GM03348 (cell line): ENCODE measurements at places on chromosomes 5 and 9.
A peak's percentile ranks its signal among the peaks of the same experiment; 100 is the strongest.

DNA sequence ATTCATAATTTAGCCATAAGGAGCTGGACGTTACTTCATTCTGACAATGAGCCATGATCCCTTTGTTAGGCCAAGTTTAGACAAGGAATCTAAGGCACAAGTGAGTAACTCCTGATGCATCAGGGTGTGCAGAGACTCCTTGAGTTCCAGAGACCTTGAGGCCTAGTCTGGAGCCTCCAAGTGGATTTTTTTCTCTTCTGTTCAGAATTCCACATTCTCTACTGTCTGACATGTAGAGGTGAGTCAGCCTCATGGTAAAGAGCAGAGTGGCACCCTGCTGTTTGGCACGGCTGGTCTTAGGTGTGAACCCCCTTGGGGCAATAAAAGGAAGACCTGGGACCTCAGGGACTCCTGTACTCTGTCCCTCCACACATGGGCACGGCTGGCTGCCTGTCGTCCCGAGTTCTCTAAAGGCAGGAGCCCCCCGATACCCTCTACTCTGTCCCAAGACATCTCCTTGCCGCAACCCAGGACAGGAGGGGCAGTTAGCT is 22.0 kb upstream of the TGFBI start:
- peak; percentile 70 for DNase-seq

DNA sequence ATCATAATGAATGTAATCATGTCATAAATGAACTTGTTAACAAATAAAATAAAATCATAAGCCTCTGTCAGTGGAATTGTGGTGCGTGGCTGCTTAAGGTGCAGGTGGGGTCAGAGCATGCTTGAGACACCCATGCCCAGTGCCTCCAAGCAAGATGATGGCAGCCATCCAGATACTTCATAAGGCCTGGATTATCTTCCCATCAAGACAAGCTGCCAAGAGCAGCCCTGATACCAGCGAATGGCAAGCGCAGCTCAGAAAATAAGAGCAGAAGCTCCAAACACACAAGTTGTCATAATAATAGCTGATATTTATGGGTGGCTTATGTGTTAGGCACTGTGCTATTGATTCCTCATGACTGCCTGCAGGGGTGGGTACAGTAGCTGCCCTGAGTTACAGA is 21.8 kb upstream of the LMX1B start:
- no peak for DNase-seq

DNA sequence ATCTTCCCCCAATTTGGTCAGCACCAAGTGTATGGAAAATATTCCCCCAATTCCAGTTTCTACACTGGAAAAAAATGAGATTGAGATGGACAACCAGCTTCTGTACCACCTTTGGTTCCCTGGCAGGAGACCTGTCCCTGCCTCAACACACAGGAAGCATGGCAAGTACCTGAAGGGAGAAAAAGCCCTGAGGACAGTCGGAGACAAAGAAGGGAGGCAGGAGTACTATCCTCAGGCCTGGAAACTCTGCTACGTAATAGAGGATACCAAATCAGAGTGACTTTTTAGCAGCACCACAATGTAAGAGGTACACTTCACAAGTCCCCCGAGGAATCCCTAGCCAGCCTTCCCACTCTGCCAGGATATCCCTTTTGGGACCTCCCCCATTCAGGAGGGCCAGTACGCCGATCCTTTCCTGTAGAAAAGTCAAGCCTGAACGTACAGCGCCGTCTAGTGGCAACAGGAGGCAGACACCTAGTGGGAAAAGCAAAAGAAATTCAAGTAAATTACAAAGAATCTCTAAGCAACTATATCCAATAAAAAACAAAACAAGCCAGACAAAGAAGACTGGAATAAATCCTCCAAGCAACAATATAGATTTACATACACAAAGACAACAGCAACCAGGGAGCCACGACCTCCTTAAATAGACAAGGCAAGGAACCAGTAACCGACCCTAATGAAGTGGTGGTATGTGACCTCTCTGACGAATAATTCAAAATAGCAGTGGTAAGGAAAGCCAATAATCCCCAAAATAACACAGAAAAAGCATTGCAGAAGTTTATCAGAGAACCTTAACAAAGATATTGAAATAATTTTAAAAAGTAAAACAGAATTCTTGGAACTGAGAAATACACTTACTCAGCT is 63.3 kb upstream of the SLCO6A1 start:
- DNase-seq: peak; percentile 11

GRCh38 chr9:20023210-20023905 is 234.5 kb upstream of the SLC24A2 start:
- no peak for DNase-seq

GRCh38 chr5:68329554-68330255 is 114.1 kb downstream of the PIK3R1 start:
- DNase-seq: no peak

GRCh38 chr9:116904165-116904564 is 217.1 kb downstream of the TRIM32 start:
- no peak for DNase-seq

DNA sequence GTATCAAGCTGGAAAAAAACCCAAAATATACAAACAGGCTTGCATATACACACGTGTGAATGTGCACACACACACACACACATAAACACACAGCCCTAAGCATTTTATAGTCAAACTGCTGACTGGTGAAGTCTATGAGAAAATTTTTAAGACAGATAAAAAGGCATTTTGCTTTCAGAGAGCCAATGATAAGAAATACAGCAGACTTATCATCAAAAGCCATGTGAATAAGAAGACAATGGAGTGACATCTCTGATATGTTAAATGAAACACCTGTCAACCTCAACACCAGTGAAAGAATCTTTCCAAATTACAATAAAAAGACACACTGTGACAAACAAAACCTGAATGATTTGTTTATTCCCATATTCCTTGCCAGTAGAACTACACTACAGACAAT is 233.3 kb downstream of the CDH9 start:
- DNase-seq: no peak

DNA sequence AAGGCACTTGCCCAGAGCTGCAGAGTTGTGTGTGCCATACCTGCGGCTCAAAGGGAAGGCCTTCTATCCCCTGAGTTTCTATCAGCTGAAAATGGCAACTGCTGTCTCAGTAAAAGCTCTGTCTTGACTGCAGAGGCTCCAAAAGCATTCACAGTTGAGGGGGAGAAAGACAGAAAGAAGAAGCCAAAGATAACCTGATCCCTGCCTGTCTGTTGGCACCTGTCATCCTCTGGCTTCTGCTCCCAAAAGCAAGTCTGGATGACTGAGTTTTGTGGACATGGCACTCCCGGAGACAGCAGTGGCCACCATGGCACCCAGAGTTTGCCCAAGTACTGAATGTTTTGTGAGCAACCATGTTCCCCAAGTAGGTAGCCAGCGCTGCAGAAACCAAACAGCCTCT is 176.6 kb downstream of the NR3C1 start:
- DNase-seq: no peak

- no peak for DNase-seq
These were observed 120.6 kb upstream of the GABRP start for GRCh38 chr5:170662966-170663365.

DNA sequence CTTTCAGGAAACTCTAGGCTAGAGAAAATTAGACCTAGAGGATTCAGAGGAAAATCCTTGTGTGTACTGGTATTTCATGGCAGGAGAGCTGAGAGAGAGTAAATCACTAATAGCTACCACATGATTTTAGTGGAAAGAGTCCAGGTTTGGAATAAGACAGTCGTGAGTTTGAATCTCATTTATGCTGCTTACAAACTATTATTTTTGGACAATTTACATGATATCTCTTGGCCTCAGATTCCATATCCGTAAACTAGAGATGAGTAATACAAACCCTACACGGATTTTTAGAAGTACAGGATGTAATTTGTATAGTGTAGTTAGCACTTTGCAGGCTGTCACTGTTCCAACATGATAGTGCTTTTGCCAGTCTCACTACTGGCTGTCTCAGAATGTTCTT is 2.7 kb downstream of the IL31RA start:
- DNase-seq: peak; percentile 46

- DNase-seq: no peak
These were observed 142.8 kb upstream of the PDE4D start for GRCh38 chr5:60036192-60036938.

DNA sequence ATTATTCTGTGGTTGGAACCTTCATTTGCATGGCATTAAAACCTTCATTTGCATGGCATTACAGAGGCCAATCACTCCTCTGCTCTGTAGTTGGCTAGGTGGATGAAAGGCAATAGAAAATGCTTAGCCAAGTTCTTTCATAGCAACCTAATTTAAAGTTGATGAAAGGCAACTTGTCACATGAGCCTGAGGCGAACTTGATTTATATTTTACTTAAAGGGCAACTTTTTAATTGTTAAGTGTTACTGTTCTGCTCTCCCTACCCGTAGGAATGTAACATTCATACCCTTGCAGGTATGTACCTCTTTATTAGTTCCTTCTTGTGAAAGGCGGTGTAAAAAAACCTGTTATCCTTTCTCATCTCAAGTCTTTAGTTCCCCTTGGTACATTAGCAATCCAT is 7.9 kb upstream of the ERMP1 start:
- DNase-seq: no peak

DNA sequence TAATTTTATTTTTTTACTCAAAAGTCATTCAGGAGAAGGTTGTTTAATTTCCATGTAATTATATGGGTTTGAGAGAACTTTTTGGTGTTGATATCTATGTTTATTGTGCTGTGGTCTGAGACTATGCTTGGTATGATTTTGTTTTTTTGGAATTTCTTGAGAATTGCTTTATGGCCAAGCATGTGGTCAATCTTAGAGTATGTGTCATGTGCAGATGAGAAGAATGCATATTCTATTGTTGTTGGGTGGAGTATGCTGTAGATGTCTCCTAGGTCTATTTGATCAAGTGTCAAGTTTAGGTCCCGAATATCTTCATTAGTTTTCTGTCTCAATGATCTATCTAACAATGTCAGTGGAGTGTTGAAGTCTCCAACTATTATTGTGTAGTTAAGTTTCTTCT is 134.9 kb downstream of the HMHB1 start:
- DNase-seq: no peak

GRCh38 chr5:146866263-146866662 is 12.3 kb downstream of the PPP2R2B start:
- DNase-seq: no peak

- no peak for DNase-seq
These were observed 10.8 kb downstream of the PDGFRB start for GRCh38 chr5:150144879-150145278.

GRCh38 chr5:39661026-39661779 is 236.4 kb upstream of the DAB2 start:
- DNase-seq: no peak

DNA sequence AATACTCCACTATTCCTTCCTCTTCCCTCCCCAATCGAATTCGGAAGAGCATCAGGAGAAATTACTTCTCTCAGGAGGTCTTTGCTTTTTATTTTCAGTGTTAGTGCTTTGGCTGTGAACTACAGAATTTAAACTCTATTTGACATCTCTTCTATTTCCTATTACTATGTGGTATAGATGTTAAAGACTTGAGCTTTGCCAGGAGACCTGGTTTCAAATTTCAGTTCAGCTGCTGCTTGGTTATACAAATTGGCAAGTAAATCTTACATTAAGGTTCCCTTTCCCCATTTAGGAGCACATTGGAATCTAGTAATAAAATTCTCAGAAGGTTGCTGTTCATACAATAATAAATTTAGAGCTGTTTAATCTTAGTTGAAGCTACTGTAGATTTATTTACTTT is 13.1 kb downstream of the UHRF2 start:
- no peak for DNase-seq

GRCh38 chr9:77851882-77852595 is 179.6 kb downstream of the GNAQ start:
- DNase-seq: no peak

DNA sequence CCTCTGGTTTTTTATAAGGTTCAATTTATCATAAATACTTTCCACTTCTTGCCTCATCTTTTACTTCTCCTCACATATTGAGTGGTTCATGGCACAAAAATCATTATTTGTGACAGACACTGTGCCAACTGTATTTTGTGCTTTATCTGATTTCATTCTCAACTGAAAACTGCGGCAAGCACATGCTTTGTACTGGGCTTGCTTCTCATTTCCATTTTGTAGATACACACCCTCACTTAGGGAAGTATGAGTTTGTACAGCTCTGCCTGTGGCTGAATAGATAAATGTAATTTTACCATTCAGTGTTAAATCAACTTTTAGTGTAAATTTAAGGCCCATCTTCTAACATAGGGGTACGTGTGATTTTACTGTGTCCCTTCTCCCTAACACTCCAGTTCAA is 83.6 kb downstream of the ANXA2R start:
- DNase-seq: no peak
